ENCODE measurements at places on chromosomes 5 and 9.

DNA sequence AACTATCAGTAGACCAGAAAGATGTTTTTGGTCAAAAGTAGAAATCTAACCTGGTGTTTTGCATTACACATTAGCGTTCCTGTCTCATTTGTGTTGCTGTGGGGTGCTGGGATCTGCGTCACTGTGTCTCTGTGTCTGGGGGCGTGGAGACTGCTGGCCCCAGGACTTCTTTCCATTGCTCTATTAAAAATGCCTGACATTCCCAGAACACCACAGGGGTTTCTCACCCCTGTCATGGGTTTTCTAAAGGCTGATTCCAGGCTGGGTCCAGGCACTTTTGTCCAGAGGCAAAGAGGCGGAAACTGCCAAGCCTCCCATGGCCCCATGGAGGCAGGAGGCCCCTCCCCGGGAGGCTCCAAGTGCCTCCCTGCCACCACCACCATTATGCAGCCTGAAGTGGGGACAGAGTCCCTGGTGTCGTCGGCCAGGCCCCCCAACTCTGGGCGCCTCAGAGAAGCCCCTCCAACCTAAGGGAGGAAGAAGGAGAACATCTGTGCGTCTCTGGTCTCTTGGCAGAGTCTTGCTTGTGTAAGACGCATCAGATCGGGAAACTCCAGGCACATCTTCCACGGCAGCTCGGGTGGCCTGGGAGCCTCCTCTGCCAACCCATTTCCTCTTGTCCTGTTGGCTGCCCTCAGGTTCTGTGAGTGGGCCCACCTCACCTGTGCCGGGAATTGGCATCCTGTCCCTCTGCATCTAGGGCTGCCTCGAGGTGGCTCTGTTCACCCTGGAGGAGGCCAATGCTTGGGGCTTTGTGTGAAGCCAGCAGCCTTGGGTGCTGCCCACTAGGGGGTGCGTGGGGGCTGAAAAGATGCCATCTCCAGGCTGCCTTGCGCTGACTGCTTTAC is 13.8 kb upstream of the PLEKHG4B start:
- peak; percentile 74 for DNase-seq

DNA sequence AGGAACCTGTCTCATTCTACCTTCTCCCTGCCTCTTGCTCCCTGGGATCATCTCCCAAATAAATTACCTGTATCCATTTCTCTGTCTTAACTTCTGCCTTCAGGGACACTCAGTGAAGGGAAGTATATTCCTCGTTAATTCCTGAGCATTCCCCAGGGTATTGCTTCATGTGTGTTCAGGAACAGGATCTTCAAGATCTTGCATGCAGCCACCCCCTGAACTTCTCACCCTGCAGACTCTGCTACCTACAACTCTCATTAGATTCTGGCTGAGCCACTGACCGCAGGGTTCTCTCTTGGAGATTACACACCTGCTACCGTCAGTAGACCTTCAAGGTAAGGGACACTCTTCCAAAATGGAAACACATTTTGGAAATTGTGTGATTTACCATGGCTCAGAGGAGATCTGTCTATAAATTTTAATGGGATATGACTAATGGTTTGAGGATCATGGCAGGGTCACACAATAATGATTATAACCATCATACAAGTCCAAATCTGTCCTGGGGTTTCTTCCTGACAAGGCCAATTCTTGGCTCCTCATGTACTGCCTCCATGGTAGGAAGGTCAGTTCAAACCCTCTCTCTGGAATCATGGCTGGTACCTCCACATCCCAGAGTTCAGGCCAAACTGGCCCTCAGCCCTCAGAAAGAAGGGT is 38.9 kb upstream of the UGCG start:
- DNase-seq: no peak

GRCh38 chr5:11981986-11982385 is 77.7 kb upstream of the CTNND2 start:
- DNase-seq: no peak

- no peak for DNase-seq
Observed at GRCh38 chr9:69132361-69132760, 41.7 kb upstream of the TJP2 start.

- no peak for DNase-seq
Observed at GRCh38 chr5:55241746-55242145, 8.3 kb upstream of the CCNO start.

- no peak for DNase-seq
Observed at GRCh38 chr9:83701769-83702168, 6.0 kb downstream of the UBQLN1 start.

- no peak for DNase-seq
Observed at GRCh38 chr5:43208658-43209057, 16.6 kb downstream of the NIM1K start.

GRCh38 chr5:82405161-82405560 is 127.0 kb upstream of the RPS23 start:
- no peak for DNase-seq

GRCh38 chr9:4020038-4020754 is 279.7 kb downstream of the GLIS3 start:
- DNase-seq: no peak

DNA sequence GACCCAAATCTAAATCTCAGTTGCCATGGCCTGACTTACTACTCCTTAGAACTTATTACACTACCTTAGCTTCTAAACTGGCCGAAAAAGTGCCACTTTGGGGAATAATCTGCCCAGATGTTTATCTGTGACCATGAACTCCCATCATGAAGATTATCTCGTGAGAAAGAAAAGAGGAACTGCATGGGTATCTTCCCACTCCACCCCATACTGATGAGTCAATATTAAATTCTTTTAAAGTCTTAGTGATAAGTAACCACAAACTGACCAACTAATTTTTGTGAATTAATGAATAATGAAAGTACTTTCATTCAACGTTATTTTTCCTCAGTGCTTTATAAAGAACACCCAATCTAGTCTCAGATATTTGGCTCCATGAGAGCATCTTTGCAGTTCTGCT is 493.5 kb downstream of the EBF1 start:
- DNase-seq: peak; percentile 32

DNA sequence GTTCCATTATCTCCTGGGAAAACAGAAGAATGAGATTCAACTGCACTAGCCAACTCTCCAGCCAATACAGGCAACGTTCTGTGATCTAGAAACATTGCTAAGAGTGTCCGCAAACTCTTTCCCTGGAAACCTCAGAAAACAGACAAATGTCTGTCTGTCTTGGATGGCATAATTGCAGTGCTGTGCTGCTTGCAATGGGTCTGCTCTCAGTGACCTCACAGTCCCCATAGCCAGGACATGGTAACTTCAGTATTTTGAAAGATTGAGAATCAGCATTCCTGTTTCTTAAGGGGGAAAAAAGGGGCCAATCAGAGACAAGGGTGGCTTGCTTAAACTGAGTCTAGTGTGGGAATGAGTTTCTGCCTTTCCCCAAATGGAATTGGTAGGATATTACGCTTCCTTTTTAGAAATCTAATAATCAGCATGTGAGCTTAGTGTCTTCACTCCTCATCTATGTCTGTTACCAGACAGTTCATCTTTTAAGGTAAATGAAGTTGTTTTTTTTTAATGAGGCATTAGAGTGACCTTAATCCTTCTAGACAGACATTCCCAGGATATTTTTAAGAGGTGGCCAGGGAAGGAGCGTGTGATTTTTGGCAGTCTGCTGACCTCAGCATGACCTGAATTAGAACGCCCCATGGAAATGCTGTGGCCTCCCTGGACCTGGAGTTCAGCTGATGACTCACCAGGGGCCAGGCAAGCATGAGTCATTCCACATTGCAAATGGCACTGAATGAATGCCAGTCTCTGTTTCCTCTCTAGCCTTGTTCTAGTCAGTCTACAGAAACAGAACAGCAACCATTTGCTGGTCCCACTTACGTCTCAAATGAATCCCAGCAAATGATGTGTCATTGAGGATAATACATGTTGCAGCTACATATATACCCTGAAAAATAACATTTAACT is 210.2 kb upstream of the ACTBL2 start:
- no peak for DNase-seq

DNA sequence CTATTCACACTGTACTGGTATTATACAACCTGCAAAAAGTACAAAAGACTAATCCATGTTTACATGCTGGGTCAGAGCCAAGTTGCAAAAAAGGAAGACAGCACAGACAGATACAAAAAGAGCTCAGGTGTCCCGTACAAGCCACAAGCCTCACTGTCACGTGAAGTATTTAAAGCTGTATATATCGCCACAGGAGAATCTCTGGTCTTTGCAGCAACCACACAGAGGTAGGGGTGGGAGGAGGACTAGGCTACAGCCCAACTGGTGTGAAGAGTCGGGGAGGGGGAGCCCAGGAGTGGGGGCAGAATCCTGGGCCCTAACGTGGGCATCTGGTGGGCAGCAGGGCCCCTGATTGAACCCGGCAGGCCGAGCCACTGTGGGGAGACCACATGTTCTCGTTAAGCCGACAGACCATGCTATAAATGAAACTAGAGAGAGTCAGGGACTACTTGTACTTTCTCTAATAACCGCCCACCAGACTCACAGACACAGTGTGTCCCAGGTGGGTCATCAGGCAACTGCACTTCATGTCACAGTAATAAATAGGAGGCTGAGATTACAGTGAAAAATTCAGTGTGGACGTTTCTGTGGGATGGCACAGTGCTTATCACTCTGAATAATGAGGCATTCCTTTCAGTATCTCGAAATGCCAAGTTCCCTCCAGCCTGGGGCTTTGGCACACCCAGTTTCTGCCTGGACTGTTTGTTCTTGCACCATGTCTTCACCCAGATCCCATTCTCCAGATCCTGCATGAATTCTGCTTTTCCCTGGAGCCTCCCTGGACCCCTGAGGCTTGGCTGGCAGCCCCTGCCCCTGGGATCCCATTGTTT is 79.3 kb upstream of the SH3PXD2B start:
- DNase-seq: no peak

- DNase-seq: no peak
Observed at GRCh38 chr9:95182854-95183563, 134.5 kb downstream of the FANCC start.

DNA sequence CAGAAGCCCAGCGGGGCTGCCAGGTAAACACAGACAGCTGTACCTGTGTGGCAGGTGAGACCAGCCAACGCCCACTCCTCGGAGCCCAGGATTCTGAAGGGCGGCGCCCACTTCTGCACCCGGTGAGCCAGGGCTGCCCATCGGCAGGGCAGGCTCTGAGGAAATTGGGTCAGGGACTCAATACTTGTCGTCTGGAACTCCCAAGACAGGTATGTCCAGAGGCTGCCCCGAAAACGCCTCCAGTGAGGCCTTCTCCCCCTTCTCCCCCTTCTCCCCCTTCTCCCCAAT is 19.8 kb downstream of the GLT6D1 start:
- no peak for DNase-seq

DNA sequence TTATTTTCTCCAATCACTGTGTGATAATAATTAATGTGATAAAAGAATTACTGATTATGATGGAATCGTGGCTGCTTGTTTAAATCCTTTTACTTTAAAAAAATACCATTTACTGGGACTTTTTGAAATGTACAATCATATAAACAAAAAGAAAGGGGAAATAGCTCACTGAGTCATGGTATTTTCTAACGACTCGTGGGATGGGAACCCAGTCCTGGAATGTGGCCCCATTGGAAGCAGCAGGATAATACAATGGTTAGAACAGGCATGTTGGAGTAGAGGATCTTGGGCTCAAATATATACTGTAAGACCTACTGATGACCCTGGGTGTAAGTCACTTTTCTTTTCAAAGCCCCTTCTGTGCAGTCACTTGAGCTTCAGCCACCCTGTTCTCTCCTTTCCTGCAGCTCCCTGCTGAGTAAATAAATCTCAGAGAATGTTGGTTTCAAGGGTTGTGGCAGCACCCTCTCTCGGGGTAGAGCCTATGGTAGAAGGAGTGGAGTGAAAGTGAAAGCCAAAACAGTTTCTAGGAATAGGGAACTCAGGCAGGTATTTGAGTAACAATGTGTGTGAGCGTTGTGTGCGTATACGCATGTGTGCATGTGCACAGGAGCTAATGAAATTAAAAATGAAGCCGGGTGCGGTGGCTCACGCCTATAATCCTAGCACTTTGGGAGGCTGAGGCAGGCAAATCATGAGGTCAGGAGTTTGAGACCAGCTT is 40.8 kb upstream of the LARP1 start:
- DNase-seq: peak; percentile 72

DNA sequence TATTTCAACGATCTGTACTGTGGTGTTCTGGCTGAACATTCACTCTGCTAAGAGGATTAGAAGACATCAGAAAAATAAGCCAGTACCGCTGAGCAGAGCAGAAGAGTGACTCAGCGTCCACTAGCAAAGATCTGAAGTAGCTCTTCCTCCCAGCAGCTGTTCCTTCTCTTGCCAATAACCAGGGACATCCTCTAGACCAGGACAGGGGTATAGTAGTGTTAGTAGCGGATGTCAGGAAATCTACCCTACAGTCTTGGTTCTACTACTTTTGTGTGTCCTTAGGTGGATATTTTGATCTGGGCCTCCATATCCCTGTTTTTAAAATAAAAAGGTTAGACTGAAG is 103.6 kb downstream of the TSSK1B start:
- DNase-seq: no peak

DNA sequence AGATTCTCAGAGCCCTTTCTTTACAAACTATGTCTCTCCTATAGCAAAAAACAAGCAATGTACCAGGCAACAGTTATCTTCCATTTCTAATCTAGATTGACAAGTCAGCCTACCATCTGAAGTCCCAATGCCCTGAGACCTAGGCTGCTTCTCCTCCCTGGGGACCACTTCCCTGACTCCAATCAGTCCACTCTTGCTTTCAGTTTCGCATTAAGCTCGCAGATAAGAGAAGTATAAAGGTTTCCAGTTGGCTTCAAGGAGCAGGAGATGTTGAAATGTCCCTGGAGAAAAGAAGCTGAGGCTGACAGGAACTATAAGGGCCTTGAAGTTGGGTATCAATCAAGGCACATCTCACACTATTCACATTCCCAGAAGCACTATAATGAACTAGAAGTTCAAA is 32.3 kb downstream of the ERP44 start:
- DNase-seq: peak; percentile 20

GRCh38 chr5:176575066-176575465 is 25.9 kb downstream of the CDHR2 start:
- no peak for DNase-seq

GRCh38 chr5:133709209-133709725 is 96.9 kb upstream of the FSTL4 start:
- no peak for DNase-seq

DNA sequence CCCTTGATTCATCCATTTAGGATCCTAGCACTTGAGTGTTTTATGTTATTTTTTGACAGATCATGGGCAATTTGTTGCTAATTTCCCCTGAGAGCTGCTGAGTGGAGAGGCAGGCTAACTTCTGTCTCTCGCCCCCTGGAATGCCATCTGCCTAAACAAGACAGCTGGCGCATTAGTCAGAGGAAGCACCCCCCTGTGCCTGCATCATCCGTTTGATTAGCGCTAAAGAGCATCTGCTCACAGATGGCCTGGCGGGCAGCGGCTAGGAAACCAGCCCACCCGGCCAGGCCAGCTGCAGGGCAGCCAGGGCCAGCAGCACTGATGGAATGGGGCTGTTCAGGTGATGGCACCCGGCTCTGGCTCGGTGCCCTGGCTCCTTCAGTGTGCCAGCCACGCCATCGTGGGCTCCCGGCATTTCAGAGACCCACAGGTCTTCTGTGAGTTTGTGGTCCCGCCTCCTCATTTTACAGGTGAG is 22.9 kb upstream of the ASS1 start:
- no peak for DNase-seq

- DNase-seq: no peak
Observed at GRCh38 chr5:153543288-153543687, 52.8 kb downstream of the GRIA1 start.

GRCh38 chr5:83709973-83710372 is 10.7 kb downstream of the HAPLN1 start:
- DNase-seq: no peak
